ENCODE measurements at places on chromosomes 4 and X.

- DNase-seq, result no peak
Observed at GRCh38 chr4:6121276-6121850, 79.0 kb downstream of the JAKMIP1 start.

DNA sequence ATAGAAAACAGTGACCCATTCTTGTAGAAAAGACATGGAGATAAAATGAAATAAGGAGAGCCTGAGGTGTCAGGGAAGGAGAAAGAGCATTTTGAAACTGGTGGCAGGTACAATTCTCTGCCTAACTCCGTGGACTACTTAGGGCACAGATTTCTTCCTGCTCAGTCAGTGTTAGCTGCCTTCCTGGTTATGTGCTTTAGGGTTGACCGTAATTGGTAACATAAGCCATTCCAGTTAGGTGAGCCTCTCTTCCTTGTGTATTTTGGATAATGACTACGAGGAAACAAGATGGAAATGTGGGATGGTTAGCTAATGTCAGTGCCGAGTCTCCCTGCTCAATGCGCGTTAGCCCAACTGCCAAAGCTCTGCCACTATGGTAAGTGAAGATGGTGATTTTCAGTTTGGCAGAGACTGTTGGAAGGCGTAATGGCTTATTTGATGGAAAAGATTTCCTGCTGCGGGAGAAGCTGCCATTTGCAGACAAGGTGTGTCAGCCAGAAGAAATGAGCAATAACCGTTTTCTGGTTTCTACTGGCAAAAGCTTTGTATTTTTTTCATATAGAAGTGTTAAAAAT is 174.1 kb downstream of the CBR4 start:
- no peak for DNase-seq

- DNase-seq, result no peak
Observed at GRCh38 chr4:177177541-177178081, 132.1 kb upstream of the NEIL3 start.

DNA sequence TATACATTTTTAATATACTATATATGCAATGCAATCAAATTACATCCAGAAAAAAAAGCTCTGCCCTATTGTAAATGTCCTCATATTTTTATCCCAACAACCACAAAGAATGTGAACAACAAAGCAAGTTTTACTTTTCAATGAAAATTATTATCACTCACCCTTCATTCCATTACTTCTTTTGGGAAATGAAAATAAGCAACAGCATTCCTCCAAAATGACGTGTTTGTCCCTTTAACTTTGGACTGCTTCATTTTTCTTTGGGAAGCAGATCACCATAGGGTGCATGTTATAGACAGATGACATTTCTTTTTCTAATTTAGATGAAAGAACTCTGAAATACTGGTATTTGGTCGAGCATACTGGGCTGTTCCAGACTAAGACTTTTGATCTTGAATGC is 667.1 kb upstream of the BOD1L1 start:
- no peak for DNase-seq

GRCh38 chrX:68750316-68750715 is 78.5 kb upstream of the EFNB1 start:
- DNase-seq, result no peak

DNA sequence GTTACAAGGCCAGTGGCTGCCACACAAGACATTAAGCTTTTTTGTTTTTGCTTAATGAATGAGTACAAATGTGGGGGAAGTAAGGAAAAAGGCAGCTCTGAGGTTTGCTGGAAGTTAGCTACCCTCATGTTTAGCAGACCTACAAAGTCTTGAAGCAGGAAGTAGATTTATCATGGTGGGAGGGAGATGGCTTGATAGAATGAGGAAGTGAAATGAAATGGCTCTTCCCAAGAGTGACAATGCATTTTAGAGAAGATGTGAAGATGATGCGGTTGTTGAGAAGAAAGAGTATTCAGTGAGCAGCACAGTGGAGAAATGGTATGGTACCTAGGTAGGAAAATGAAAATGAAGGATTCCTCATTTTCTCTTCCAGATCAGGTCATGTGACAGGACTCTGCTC is 108.0 kb downstream of the SLIT2 start:
- DNase-seq, result no peak

- DNase-seq, result no peak
Observed at GRCh38 chr4:108058685-108059440, 69.2 kb downstream of the HADH start.

- no peak for DNase-seq
Observed at GRCh38 chr4:105149771-105150170, 3.1 kb downstream of the TET2 start.

- DNase-seq, result no peak
Observed at GRCh38 chrX:66012094-66012534, 27.8 kb downstream of the VSIG4 start.

DNA sequence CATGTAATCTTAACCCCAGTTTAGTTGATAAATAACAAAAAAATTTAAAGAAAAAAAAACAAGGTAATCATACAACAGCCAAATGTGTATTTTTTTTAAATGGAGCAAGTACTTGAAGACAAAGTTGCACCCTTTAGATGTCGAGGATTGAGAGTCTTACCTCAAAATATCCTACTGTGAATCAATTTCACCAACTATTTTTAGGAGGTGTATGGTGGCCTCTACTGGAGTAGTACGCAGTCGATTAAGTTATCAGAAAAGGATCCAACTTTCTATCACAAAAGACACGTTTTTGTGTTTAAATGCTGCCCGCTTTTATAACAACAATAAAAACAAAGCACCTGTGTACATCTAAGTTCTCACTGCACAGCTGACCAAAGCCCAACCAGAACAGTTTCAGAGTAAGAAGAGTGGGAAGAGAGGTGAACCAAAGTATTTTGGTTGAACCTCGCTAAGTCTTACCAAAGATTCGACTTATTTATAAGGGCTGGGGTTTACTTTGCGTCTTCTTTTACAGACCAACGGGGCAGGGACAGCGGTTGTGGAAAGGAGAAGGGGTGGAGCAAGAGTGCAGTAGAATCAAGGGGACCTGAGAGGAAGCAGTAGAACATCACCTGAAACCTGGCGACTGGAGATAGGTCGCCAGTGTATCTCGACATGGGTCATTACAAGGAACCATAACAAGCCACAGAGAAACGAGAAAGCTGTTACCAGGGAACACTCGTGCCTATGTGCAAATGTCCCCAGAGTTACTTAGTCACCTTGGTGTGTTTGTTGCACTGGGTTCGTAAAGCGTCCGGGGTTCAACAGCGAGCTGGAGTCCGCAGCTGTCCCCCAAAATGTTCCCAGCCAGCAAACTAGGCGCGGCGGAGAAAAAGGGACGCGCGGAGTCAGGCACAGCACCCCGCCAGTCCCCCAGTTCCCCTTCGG is 1.1 kb downstream of the RPS6KA6 start:
- DNase-seq, result no peak

Measured in stimulated activated CD4-positive, alpha-beta T cell treated with anti-CD3 and anti-CD28 coated beads, Interleukin-1b, Interleukin-23, amount 100 ng/mL, for 48 hours (primary cell).